ENCODE measurements at places on chromosomes 3 and 15.

DNA sequence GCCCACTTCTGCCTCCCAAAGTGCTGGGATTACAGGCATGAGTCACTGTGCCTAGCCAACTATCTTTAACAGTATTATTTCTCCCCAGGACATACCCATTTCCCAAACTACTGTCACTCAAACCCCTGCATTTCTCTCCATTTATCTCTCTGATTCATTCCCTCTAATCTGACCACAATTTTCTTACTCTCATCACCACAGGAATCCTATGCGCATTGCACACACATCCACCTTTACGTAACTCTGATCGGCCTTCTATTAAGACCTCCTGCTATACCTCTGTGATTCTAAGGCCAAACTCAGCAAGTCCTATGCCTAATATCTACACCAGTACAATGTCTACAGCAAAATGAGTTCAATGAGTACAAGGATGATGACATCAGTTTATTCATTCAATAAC is 235.0 kb downstream of the ULK4 start:
- no peak for DNase-seq

- no peak for DNase-seq
These were observed 40.1 kb downstream of the DLG1 start for GRCh38 chr3:197258168-197258755.

- no peak for DNase-seq
These were observed 8.7 kb upstream of the PCSK6 start for GRCh38 chr15:101498076-101498716.

- DNase-seq = no peak
These were observed 2.2 kb upstream of the MFGE8 start for GRCh38 chr15:88915354-88915753.

DNA sequence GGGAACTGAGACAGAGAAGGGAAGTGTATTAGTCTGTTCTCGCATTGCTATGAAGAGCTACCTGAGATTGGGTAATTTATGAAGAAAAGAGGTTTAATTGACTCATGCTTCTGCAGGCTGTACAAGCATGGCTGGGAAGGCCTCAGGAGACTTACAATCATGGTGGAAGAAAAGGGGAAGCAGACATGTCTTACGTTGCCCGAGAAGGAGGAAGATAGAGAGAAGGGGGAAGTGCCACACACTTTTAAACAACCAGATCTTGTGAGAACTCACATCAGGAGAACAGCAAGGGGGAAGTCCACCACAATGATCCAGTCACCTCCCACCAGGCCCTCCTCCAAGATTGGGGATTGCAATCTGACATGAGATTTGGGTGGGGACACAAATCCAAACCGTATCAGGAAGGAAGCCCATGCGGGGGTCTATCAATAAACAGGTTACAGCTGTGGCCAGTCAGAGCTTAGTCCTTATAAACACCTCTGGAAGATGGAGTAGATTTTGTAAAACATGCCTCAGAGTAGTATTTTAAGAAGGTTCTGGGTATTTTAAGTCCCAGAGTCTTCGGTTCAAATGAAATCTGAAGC is 153.9 kb downstream of the GHSR start:
- no peak for DNase-seq

GRCh38 chr15:99565049-99565298 is 810 bp upstream of the MEF2A start:
- DNase-seq = no peak

DNA sequence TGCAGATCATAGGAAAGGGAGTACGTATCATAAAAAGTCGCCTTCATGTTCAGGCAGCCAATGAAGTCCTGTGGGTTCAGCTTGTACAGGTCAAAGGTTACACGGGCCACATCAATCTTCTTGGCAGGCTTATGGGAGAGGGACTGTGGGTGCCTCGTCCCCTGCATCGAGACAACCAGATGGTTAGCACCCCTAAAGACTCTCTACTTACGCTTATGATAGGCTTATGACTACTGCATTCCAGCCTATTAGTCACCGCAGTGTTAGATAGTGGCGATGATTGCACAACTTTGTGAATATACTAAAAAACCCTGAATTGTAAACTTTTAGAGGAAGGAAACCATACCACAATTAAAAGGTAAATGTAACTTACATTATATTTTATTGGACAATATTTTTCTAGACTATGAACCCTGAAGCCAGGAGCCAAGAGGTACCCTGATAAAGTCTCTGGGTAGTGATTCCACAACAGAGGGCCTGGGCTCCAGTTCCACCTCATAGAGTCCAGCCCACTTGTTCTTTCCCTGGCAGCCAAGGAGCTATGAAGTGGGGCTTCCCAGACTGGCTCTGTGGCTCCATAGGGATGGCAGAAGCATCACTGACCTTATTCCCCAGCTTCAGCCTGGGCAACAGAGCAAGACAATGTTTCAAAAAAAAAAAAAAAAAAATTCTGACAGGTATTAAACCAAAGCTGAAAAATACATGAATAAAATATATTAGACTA is 2.5 kb upstream of the FANCD2 start:
- DNase-seq = no peak

DNA sequence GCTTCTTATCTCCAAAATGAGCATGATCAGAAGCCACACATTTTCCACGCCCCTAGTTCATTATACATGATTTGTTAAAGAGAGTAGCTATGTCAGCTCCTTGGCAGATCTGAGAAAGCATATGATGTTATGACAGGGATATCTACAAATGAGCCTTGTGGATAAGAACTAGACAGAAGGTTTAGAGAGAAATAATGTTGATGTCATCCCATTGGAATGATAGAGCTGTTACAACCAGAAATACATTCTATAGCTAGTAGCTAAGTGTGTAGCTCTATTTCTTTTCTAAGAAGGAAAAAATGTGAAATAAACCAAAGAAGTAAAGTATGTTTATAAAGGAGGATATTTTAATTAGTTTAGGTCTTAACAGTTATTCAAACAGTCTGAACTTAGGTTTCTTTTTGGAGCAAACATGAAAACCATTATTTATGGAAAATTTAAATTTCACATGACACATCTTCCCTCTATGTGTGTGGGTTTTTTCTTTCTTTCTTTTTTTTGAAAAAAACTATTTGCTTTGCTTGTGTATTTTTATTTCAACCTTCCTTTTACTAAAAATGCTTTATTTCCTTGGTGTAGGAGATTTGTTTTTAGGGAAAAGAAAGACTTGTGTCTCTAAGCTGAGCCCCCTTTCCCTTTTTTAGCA is 167.7 kb downstream of the GHSR start:
- no peak for DNase-seq

DNA sequence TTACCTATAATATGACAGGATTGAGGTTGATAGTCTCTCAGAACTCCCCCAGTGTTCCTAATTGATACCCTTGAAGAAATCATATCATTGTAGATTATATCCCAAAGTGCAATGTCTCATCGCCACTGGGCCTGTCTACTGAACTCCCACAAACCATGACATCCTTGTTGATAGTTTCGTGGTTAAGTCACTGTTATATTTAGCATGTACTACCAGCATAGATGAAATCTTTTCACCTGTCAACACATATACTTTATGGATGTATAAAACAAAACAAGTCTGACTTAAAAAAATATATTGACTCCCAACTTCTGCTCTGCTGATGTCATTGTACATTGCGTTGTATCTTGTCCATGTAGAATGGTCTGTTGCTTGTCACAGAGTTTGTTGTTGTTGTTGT is 128.1 kb downstream of the IQCH start:
- no peak for DNase-seq

GRCh38 chr15:90648137-90649070 is 68.7 kb upstream of the BLM start:
- DNase-seq = no peak

GRCh38 chr3:18211116-18211515 is 214.0 kb downstream of the SATB1 start:
- DNase-seq = no peak

DNA sequence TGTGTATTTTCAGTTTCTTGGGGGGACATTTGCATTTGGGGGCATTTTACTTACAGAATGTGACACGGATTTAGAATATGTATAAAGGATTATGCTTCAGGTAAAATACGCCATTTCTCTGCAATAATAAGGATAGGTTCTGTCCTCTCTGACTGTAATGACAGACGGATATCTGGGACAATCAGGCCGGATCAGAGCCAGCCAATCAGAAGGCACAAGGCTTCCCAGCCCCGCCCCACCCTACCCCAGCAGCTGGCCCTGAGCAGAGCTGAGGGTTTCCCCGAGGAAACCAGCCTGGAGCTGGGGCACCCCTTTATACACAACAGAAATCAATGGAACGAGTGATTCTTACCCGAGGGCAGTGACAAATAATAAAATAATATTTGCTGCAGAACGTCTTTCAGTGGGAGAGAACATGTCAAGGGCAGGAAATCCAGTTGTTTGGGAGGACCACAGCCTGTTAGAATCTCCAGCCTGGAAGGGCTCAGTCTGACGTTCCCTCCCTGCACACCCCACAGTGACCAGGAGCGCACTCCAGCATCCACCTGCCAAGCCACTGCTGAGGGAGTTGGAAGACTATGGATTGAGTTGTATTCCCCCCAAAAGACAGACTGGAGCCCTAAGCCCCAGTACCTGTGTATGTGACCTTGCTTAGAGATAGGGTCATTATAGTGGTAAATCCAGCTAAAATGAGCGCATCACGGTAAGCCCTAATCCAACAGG is 30.3 kb upstream of the SEC13 start:
- DNase-seq = no peak

- no peak for DNase-seq
These were observed 70.9 kb downstream of the IMPG2 start for GRCh38 chr3:101249522-101249921.

- DNase-seq = no peak
These were observed 17.9 kb upstream of the NRROS start for GRCh38 chr3:196621611-196622010.

DNA sequence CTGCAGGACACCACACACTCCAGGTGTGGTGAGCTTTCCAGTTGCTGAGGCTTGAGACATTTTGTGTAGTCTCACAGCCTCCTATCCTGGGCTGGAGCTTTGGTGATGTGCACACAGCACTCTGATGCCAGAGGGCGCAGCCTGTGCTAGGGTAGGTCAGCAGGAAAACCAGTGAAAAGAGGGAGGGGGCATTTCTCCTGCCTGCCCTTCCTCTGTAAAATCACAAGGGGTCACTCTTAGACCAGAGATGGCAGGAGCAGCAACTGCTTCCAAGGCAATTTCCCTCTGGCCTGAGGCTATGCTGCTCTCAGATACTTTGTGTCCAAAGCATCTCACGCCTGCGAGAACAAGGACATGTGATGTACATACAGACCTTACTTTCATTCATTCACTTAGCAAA is 16.5 kb upstream of the MUSTN1 start:
- no peak for DNase-seq

GRCh38 chr3:104956620-104957345 is 409.9 kb upstream of the ALCAM start:
- no peak for DNase-seq

DNA sequence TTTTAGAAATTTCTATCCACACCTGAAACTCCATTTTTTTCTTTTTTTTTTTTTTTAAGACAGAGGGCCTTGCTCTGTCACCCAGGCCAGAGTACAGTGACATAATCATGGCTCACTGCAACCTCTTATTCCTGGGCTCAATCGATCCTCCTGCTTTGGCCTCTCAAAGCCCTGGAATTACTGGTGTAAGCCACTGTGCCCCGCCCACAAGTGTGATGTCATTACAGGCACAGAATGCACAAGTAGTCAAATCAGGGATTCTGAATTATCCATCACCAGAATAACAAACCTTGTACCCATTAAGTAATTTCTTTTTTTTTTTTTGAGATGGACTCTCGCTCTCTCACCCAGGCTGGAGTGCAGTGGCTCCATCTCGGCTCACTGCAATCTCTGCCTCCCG is 1.9 kb downstream of the UQCRC1 start:
- no peak for DNase-seq

GRCh38 chr15:42623951-42624350 is 48.5 kb downstream of the STARD9 start:
- no peak for DNase-seq

DNA sequence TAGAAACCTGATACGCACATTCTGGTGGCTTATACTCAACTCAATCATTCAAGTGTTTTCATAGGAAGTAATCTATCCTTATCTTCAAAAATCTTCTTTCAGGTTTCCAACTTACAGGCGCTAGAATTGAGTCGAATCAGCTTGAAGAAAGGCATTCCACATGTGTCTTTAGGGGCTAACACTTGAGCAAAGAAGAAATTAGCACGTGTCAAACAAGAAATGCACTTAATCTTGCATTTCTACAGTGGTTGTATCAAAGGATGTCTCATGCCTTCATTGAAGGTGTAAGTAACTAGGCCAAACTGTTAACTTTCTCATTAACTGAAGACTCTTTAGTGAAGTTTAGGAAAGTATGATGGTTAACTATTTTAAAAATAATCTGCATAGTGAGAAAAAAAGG is 557.6 kb downstream of the MAGI1 start:
- DNase-seq = no peak

GRCh38 chr15:58457466-58457965 is 25.7 kb downstream of the LIPC start:
- DNase-seq = no peak

DNA sequence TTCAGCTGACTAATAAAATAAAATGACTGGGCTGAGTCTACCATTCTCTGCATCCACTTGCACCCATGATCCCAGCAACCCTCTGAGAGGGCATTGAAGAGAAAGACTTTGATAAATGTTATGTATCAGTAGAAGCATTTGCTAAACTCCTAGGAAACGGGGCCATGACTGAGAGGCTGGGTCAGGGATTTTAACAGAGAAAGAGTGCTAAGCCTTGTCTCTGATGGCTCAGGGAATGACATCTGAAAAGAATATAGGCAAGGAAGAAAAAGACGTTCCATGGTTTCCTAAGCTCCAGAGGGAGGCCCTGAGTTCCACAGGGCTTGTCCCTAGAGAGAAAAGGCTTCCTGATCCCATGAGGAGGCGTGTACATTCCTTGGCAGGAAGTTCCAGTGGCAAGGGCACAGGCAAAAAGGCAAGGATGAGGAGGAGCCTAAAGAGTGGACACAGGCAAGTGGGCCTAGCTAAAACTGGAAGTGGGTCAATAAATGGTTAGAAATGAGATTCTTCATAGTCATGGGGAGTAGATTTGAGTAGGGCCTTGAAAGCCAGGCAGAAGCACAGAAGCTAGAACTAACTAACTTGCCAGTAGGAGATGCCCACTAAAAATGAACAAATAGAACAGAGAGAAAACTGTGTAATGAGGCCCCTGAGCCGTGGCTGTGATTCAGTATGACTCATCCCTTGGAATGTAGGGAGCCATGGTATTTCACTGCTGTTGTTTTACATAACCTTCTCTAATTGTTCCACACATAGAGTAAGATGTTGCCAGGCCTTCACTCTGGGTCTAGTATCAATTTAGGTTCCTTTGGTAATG is 44.9 kb upstream of the MANF start:
- no peak for DNase-seq

- DNase-seq = no peak
These were observed 264.8 kb downstream of the ROBO2 start for GRCh38 chr3:77304700-77305021.

- DNase-seq = no peak
These were observed 15.6 kb upstream of the CERS3 start for GRCh38 chr15:100544338-100544841.

- DNase-seq = no peak
These were observed 84.9 kb downstream of the TFDP2 start for GRCh38 chr3:142064454-142064853.

DNA sequence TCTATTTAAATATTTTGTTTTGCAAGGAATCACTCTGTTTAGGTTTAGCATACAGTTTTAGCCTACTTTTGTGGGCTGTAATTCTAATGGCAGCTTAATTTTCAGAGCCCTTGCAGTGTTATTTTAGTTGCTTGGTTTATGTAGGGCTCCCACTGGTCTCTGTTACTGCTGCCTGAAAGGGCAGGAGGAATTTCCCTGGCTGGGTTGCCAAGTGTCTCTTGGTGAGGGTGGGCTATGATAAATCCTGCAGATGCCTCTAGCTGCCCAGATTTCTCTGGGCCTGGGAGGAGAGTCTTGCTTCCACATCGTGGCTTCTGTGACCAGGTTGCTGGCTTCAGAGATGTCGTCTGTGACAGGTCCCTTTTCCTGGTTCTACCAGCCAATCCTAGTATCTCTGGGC is 36.2 kb downstream of the ILDR1 start:
- DNase-seq = no peak
